ENCODE measurements at places on chromosomes 4 and X.

DNA sequence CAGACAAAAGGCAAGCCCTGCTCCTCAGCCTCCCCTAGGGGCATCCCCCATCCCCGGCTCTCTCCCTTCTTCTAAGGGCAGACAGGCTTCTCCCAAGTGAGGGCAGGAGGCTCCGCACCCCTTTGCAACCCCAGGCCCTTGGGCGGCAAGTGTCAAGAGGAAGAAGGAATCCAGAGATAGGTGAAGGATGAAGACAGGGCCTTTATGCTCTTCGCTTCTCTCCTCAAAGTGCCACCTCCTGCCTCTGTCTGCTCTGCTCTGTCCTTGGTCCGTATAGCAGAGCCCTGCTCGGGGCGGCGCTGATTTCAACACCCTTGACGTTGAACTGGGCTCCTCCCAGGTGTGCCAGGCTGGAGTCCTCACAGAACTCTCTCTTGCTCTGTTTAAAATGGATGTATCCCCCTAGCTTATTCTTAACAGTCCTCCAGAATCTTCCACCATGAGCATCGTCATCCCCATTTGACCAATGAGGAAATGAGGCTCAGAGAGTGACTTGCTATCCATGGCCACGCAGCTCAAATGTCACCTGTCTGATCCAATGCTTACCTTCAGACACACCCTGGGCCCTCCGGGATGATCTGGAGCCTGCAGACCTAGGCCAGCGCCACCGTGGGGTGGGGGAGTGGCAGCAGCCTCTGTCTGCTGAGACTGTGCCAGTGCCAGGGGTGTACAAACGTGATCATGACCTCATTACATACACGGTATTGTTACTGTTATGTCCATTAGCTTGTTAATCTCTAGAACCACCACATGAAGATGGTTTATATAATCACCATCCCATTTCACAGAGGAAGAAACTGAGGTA lies 99.8 kb downstream of the PHKA2 start:
- DNase-seq, result no peak

DNA sequence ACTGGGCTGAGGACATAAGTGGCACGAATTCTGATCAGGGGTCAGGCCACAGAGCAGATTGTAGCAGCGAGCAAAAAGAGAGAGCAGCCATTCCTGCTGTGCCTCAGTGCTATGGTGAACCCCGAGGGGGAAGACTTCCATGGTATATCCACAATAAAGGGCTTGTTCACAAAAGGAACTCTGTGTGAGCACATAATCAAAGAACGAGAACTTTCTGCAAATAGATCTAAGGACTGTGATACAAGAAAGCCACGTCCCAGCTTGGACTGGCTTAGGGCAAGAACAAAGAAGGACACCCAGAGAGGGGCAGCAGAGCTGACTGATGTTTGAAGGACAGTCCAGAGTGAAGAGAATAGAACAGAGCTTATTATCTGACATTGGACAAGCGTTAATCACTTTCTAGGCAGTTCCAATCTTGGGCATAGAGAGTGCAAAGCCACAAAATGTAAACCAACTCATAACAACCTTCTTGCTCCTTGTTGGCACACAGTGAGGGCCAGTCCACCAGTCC lies 24.0 kb downstream of the PPEF2 start:
- DNase-seq, result no peak

DNA sequence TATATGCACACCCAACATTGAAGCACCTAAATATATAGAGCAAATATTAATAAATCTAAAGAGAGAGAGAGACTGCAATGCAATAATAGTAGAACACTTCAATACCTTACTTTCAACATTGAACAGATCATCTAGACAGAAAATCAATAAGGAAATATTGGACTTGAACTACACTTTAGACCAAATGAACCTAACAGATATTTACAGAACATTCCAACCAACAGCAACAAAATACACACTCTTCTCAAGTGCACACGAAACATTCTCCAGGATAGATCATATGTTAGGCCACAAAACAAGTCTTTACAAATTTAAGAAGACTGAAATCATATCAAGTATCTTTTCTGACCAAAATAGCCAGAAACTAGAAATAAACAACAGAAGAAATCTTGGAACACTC lies 66.6 kb downstream of the CD99L2 start:
- no peak for DNase-seq

GRCh38 chr4:94395562-94395961 lies 52.9 kb upstream of the HPGDS start:
- no peak for DNase-seq

DNA sequence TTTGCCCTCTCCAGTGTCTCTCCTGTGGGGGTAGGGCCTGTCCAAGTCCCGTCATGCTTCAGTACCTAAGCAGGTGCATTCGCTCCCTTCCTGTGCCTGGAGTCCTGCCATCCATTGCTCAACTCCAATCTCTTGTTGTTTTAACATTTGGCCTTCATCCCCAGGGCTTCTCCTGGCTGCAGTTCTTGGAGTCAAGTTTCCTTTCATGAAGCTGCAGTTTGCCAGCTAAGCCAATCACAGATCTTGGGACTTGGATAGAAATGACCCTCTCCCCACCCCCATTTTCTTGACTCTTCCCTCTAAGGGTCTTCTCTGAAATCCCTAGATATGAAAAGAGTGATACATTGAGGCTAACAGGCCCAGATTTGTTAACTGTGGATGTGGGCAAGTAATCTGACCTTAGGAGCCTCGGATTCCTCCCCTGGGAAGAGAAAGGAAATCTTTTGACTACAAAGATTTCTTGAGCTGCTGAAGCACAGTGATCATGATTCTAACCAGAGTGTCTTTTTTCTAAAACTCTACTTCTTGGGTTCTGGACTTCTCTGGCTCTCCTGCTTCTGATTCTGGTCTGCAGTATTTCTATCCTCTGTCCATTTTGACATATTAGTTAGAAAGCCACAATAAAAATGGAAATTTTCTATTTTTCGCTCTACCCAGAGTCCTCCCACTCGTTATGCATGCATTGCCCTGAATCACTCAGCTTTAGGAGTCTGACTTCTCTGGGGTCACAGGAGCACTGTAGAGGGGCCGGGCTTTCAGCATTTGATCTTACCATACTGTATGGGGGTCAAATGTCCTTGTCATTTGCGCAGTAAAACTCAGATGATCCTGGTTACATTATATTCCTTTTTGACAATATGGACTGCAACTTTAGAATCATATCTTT lies 61.0 kb downstream of the CHRNA9 start:
- DNase-seq, result no peak

DNA sequence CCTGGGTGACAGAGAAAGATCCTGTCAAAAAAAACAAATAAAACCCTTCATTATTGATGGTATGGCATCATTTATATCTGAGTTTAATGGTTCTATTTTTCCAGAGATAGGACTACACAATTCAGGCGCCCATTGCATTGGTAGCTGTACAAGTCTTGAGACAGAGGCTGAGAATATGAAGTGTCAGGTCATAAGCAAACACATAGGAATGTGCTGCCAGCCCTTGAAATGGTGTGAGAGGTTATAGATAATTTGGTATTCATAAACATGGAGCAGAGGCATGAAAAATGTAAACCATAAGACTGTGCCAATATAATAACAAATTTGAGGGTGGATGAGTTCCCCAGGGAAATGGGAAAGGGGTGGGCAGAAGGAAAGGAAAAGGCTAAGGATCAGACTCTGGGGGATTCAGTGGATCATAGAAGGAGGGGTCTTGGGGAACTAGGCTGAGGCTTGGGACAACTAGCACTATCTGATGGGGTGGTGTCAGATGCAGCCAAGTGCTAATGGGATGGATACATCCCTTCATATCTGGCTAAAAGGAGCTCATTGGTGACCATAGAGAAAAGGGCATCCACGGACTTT lies 50.8 kb downstream of the MAOA start:
- no peak for DNase-seq

DNA sequence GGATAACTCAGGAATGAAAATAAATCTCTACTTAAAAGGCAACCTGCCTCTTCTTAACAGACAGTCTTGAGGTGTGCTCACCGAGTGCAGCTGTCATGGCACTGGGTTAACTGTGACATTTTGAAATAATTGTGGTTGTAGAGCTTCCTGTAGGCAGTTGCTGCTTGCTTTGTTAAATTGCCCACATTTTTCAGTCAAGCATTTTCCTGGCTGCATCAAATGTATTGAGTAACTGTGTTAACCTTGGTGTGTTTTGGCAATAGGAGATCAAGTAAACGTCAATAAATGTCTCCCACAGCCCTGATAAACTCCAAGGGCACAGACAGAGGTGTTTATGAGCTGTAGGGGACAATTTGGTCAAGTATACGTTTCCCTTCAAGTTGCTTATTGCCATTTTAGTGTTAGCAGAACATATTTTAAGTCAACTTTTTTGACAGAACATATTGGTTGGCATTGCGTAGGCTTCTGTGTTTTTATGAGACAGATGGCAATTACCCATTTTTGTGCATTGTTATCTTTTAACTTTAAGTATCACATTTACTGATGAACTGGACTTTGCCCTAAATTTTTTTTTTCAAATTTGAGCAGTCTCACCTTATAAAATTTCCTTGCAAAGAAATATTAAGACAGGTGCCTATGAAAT lies 527.4 kb downstream of the C4orf33 start:
- no peak for DNase-seq

DNA sequence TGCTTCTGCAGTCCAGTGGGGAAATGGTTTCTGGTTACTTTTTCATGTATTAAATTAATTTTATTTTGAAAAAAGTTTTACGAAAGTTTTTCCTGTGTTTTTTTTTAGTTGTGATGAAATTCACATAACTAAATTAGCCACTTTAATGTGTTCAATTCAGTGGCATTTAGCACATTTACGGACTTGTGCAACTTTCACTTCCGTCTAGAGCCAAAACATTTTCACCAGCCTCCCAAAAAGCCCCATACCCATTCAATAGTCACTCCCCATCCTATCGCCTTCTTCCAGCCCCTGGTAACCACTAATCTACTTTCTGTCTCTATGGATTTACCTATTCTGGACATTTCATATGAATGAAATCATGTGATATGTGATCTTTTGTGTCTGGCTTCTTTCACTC lies 22.8 kb upstream of the TBL1X start:
- peak; percentile 55 for DNase-seq

GRCh38 chrX:115134382-115134781 lies 54.8 kb upstream of the RBMXL3 start:
- DNase-seq, result no peak

DNA sequence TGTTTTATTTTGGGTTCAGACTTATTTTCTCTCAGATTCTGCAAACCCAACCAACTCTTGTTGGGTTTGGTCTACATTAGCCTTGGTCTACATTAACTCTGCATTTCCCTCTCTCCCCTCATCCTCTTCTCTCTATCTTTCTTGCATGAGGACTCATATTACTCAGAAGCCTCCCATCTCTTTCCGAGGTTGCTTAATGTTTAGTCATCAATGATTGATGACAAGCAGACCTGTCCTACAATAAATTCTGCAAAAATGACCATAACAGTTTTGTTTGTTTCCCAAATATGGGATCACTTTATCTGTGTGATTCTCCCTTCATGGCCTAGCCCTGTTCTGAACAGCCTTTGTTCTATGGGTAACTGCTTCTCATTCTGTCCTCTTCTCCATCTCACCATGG lies 75.2 kb downstream of the GABRB1 start:
- no peak for DNase-seq

DNA sequence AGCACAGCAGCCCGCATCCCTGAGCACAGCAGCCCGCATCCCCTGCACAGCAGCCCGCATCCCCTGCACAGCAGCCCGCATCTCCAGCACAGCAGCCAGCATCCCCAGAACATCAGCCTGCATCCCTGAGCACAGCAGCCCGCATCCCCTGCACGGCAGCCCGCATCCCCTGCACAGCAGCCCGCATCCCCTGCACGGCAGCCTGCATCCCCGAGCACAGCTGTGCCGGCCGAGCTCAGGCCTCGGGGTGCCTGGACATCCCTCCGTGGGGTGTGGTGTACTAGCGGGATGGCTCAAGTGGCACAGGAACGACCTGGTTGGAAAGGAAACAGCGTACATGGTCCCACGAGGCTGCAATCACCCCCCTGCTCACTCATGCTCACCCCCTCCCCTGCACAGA lies 26.8 kb downstream of the ABLIM2 start:
- no peak for DNase-seq
